ENCODE measurements at places on chromosomes 1 and 21.

DNA sequence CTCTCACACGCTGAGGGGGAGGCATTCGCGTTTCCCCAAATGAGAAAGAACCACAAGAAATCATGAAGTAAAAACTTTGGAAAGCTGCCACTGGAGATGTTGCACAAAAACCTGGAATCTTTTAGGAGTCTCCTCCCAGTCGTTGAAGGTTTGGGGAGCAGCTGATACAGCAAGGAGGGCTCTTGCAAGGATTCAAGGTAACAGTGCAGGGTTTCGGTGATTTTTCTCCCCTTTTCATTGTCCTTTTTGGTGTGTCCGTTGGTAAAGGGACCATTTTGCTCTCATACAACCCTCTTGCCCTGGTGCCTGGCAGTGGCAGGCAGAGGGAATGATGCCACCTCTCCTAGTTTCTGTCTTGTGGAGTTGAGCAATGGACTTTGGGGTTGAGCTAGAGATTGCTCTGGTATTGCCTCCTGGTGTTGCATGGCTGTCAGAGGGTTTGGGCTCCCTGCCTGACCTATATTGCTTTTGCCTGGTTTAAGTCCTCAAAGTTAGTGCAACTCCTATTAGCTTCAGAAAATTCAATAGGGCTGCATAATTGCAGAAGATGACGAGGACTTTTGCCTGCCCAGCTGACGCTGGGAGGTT, 872 bp downstream of the BRINP2 start:
- no peak for DNase-seq

DNA sequence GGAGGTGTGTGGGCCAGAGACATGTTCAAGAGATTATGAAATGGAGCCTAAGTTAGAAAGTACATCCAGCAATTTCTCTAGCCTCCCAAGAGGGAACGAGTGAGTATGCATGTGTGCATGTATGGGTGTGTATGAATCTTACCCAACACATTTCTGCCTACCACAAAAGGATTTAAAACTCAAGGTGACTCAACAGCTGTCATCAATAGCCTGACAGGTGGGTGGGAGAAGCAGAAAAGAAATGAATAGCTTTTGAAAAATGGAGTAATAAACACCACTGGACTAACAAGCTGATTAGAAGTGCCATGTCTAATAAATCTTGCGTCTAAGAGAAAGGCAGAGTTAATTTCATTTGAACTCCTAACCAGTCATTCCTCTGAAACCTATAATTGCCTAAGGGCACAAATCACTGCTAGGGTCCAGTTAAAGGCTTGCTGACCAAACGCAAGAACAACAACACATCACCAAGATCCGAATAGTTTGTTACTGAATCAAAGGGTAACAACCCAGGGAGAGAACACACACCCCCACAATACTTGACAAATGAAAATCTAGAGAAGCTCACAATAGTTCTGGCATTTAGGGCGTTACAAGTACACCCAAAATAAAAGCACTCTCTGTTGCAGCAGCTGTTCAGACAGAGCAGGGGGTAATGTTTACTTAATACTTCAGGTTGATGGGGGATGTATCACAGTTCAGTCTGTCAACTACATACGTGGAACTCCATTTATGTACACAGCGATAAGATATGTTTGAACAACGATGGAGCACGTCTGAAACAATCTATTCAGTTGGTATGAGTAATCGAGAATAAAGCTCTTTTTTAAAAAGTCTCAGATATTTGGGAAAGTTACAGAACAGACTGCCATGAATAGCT, 1.4 kb downstream of the KIAA0319L start:
- no peak for DNase-seq

GRCh38 chr21:33543505-33544129, 779 bp downstream of the SON start:
- DNase-seq = no peak

GRCh38 chr21:45544449-45545235, 2.4 kb upstream of the SLC19A1 start:
- peak; percentile 10 for DNase-seq

- DNase-seq = no peak
Observed at GRCh38 chr1:2180297-2181245, 14.0 kb downstream of the FAAP20 start.

DNA sequence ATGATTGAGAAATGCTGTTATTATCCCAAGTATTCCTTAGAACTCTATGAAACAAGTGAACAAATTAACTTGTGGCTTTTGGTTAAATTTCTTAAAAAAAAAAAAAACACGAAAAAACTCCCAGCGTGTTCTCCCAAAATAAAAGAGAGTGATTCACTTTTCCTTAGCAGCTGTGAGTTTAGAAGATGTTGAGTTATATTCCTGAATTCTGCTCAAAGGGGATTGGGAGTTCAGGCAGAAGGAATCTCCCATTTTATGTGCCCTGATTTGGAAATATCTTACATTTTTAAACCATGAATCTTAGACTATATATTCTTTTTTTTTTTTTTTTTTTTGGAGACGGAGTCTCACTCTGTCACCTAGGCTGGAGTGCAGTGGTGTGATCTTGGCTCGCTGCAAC, 34.3 kb downstream of the SMG7 start:
- no peak for DNase-seq

DNA sequence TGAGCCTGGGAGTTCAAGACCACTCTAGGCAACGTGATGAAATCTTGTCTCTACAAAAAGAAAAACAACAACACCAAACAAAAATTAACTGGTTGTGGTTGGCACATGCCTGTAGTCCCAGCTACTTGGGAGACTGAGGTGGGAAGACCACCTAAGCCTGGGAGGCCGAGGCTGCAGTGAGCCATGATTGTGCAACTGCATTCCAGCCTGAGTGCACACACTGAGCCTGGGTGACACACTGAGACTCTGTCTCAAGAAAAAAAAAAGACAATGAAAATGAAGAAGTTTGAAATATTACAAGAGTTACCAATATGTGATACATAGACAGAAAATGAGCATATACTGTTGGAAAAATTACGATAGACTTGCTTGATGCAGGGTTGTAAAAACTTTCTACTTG, 31.9 kb downstream of the PDC start:
- no peak for DNase-seq

- no peak for DNase-seq
Observed at GRCh38 chr1:20076710-20077461, 6.9 kb downstream of the PLA2G5 start.

- DNase-seq = no peak
Observed at GRCh38 chr1:32988665-32989064, 24.1 kb upstream of the RNF19B start.

- DNase-seq = peak; percentile 59
Observed at GRCh38 chr1:2988256-2988655, 33.0 kb upstream of the ACTRT2 start.

- DNase-seq = no peak
Observed at GRCh38 chr21:23694390-23694789, 1912.9 kb downstream of the MRPL39 start.

- DNase-seq = no peak
Observed at GRCh38 chr1:177660188-177660587, 309.7 kb downstream of the SEC16B start.

GRCh38 chr1:67616394-67616985, 68.5 kb upstream of the GADD45A start:
- DNase-seq = no peak

- no peak for DNase-seq
Observed at GRCh38 chr1:224565611-224566406, 50.3 kb upstream of the CNIH3 start.

GRCh38 chr1:15343099-15343498, 66.6 kb upstream of the EFHD2 start:
- no peak for DNase-seq

DNA sequence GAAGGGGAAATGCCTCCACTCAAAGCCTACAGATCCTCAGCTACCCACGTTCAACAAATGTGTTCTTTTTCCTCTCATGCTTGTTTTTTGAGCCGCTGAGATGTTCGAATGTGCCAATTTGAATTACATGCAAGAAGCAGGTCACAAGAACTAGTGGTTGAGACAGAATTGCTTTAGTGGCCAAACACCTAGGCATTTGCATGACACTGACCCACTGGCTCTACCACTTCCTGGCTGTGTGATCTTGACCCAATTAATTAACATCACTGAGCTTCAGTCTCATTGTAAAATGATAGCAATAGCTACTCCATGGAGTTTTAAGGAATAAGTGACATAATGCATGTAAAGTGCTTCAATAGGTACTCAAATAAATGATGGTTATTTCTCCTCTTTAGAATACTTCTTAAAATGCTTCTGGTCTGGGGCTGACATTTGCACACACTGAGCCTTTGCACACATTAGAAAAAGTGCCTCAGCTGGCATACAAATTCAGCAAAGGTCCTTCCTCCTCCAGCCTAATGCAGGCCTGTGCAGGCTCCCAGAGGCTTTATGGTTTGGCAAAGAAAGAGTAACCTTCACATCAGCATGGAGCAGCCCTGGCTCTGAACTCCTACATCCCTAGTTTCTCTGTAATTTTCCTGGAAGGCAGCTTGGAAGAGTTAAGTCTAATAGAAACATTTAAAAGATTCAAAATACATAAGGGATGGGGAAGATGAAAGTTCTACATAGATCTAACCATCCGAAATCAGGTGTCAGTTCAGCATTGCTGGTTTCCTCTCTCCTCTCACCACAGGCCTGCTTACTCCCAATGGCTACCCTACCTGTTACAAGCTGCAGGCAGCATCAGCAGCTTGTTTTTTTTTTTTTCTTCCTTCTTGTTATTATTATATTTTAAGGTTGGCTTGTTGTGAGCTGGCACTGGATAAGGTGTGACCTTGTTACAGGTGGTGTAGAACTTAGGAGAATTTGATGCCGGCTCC, 107.4 kb downstream of the TBX19 start:
- peak; percentile 22 for DNase-seq

- no peak for DNase-seq
Observed at GRCh38 chr1:223000632-223001031, 142.4 kb downstream of the TLR5 start.

- no peak for DNase-seq
Observed at GRCh38 chr1:241081473-241081872, 275.5 kb downstream of the RGS7 start.

Measured in femur (tissue), 1 donor.